ENCODE measurements at places on chromosomes 5 and 9.
A peak's percentile ranks its signal among the peaks of the same experiment; 100 is the strongest.

GRCh38 chr5:169216866-169217265 lies 84.1 kb downstream of the SLIT3 start:
- no peak for DNase-seq

- peak; percentile 83 for DNase-seq
These were observed 702 bp downstream of the CDC20B start for GRCh38 chr5:55172051-55172899.

- DNase-seq, result no peak
These were observed 34.9 kb downstream of the YTHDC2 start for GRCh38 chr5:113548396-113548795.

DNA sequence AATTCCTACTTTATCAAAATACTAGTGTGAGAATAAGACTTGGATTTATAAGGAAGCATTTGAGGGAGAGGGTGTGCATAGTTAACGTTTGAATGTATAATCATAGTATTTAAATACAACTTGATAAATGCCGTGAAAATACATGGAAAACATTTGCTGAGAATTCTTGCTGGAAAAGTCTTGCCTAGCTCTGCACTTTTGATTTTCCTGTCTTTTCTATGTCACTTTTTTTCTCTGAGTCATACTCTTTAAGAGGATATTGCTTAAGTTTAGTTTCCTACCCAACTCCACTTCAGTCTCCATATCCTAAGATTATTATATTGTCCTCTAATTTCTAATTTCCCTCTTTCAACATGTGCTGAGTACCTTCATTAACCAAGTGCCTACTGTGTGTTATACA lies 616.6 kb upstream of the SEMA6A start:
- peak; percentile 1 for DNase-seq

DNA sequence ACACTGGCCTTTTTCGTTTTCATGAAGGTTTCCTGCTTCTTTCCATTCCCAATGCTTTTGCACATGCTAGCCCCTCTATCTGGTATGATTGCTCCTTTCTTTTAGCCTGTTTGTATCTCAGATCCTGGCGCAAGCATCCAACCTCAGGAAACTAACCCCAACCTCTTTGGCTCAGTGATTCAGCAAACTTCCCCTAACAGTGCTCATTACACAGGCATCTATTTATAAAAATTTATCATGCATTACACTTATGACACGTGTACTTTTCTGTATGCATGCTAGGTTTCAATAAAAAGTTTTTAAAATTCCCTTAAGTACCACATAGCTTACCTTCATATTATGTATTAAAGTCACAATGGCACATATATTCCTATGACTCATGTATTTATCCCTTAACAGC lies 218.9 kb downstream of the EPB41L4A start:
- no peak for DNase-seq

GRCh38 chr5:158159621-158160020 lies 300.7 kb upstream of the CLINT1 start:
- DNase-seq, result no peak
